ENCODE measurements at places on chromosomes 6 and 20. TPM values are rescaled to one million over a fixed set of nuclear protein-coding genes. Genes with fewer than 3 reads are reported as not detected.

- DNase-seq = no peak
- no peaks in the 10 kb centered on the region for H3K27me3 ChIP-seq
- H3K4me3 ChIP-seq = no peak overlapping the region
- peak overlapping the region; percentile 37 for H3K27ac ChIP-seq
Measured at GRCh38 chr6:52381249-52381648, 19.3 kb downstream of the PAQR8 start.

- peak overlapping the region; percentile 46 for H3K27ac ChIP-seq
- DNase-seq = no peak
- H3K4me3 ChIP-seq = peak overlapping the region; percentile 29
- no peaks in the 10 kb centered on the region for H3K27me3 ChIP-seq
- no peaks in the 10 kb centered on the region for H3K36me3 ChIP-seq
Measured at GRCh38 chr6:122996794-122997505, 915 bp downstream of the CLVS2 start.

DNA sequence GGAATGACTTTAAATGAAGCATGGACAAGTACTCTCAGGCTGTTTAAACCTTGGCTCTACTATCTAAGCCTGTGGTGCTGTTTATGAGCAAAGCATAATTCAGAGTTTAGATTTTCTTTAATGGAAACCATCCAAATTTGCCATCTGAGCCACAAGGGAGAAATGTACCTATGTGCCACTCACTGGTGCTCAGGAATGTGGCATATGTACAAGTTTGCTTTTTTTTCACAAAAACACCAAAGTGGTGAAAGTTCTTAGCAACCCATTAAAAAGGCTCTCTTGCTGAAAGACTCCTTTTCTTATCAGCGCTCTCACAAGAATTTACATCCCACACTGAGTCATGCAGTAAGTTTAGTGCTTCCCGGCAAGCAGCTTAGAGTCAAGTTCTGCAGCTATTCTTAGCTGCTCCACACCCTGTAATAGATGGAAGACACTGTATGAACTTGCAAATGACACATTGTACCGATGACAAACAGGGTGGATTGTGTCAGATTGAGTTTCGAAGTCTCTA, 57.3 kb upstream of the MLIP start:
- no peaks in the 10 kb centered on the region for H3K4me1 ChIP-seq
- no peak overlapping the region for H3K4me3 ChIP-seq
- DNase-seq = peak; percentile 28
- H3K36me3 ChIP-seq = no peaks in the 10 kb centered on the region

DNA sequence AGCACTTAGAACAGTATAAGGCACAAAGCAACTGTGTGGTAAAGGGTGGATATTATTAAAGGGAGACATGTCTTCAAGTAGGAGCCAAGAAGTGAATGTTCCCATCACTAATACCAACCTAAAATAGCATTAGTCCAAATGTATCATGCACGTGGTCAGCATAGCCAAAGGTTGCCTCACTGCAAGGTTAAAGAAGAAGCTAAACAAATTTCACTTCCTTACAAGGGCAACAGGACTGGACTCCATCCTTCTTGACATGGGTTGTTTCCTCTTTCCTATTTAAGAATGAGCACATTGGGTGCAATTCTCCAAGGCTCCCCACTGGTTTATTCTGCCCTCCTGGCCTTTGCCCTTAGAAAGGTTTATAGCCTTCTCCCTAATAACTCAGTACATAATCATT, 186.7 kb downstream of the PHACTR1 start:
- no peak for DNase-seq
- no peaks in the 10 kb centered on the region for H3K36me3 ChIP-seq
- no peak overlapping the region for H3K4me3 ChIP-seq
- H3K4me1 ChIP-seq = no peaks in the 10 kb centered on the region
- no peak overlapping the region for H3K27ac ChIP-seq

GRCh38 chr6:75117701-75118100, 88.2 kb downstream of the COL12A1 start:
- no peak overlapping the region for H3K27ac ChIP-seq
- no peaks in the 10 kb centered on the region for H3K27me3 ChIP-seq
- no peaks in the 10 kb centered on the region for H3K36me3 ChIP-seq
- no peak for DNase-seq

DNA sequence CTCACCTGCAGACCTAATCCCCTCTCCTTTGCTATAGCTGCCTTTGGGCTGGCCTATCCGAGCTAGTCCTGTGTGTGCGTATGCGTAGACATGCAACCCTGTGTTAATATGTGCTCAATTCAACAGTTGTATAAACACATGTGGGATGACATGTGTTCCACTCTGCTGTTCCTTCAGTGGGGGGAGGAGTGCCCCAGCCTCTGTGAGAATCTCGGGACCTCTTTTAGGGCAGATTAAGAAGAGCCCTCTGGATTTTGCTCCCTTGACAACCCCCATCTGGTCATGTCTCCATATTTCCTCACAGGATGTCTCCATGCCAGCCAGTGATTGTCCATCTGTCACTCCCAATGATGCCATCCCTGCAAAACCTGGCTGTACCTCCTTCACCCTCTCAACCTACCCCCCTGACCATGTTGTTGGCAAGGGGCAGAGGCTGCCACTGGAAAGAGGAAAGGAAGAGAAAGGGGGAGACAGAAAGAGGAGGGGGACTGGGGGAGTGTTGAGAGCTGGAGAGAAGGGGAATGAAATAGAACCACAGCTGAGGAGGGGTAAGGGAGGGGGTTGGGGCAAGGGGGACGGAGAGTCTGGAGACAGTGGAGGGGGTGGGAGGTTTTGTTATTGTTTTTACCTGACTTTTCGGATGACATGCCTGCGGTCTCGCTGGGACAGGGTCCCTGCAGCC, 417 bp downstream of the PRRT1 start:
- no peaks in the 10 kb centered on the region for H3K27me3 ChIP-seq
- peaks cover 14% of the 10 kb centered on the region for H3K4me1 ChIP-seq
- H3K36me3 ChIP-seq = no peaks in the 10 kb centered on the region
- H3K27ac ChIP-seq = peak overlapping the region; percentile 89
- peak overlapping the region; percentile 27 for H3K4me3 ChIP-seq

DNA sequence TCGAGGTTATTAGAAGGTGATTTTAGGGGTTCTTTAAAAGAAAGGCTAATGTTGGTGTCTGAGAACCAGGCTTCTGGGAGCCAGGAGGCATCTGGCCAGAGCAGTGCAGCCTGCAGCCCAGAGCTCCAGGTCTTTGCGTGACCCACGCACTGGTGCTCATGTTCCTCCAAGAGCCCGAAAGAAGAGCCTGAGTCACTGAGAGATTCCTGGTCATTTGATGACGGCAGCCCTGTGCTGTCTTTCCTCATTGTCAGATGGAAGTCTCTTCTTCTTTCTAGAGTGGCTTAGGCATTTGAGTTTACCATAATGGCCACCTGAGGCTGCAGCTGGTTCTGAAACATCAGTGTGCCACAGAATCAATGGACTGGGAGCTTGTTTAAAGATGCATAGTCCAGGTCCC, 46.4 kb downstream of the CD109 start:
- no peaks in the 10 kb centered on the region for H3K36me3 ChIP-seq
- no peaks in the 10 kb centered on the region for H3K27me3 ChIP-seq
- H3K27ac ChIP-seq = no peak overlapping the region
- no peaks in the 10 kb centered on the region for H3K4me1 ChIP-seq
- no peak for DNase-seq

GRCh38 chr6:96299525-96299924, 222.1 kb upstream of the UFL1 start:
- no peak overlapping the region for H3K4me3 ChIP-seq
- no peak for DNase-seq
- no peaks in the 10 kb centered on the region for H3K4me1 ChIP-seq
- no peaks in the 10 kb centered on the region for H3K36me3 ChIP-seq

DNA sequence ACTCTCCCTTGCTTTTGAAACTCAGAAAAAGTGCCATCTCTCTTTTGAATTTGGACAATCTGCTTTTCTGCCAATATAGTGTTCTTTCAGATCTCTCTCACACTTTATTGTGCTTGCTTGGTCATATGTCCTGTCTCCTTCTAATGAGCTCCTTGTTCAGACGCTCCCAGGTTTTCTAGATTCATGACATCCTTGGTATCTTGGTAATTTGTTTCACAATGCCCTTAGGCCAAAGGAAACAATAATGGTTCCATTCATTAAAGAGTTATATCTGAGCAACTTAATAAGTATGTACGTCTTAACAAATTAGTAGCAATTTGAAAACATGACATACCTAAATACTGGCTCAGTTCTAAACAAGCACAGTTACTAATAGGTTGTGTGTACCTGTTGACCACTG, 293.4 kb upstream of the SPTLC3 start:
- no peaks in the 10 kb centered on the region for H3K36me3 ChIP-seq
- H3K4me3 ChIP-seq = no peak overlapping the region

DNA sequence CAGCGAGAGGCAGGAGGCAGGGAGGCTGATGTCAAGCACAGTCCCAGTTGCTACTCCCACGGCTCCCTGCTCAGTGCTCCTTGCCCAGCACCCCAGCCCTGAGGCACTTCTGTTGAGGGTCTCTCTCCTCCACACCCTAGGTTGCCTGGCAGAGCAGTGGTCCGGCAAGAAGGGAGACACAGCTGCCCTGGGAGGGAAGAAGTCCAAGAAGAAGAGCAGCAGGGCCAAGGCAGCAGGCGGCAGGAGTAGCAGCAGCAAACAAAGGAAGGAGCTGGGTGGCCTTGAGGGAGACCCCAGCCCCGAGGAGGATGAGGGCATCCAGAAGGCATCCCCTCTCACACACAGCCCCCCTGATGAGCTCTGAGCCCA, 9.1 kb downstream of the CNPY3 start:
- no peaks in the 10 kb centered on the region for H3K4me1 ChIP-seq
- peaks cover 26% of the 10 kb centered on the region for H3K36me3 ChIP-seq
- no peaks in the 10 kb centered on the region for H3K27me3 ChIP-seq
- no peak overlapping the region for H3K27ac ChIP-seq
- no peak overlapping the region for H3K4me3 ChIP-seq

DNA sequence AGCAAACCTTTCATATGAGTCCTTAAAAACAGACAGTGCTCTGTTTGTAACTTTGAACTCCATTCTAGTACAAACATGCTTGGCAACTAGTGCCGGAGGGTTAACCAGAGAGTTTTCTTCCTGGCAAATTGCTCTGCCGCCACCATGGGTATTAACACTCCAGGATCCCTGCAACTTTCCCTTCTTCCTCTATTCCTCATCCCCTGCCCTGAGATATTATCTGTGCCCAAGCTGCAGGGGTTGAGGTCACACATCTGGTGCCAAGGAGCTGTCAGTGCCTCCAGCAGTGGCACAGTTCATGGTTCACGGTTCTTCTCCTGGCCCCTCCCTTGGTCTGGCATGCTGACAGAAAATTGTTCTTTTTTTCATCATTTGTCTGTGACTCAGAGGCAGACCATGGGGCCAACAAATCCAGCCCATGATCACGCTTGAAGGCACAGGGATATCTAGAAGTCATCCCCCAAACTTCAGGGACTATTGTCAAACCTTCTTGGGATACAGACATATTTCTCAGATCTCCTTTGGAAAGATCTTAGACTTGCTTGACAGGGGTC, 77.5 kb downstream of the ATXN1 start:
- H3K27ac ChIP-seq = no peak overlapping the region
- no peaks in the 10 kb centered on the region for H3K36me3 ChIP-seq
- DNase-seq = peak; percentile 36
- no peak overlapping the region for H3K4me3 ChIP-seq

DNA sequence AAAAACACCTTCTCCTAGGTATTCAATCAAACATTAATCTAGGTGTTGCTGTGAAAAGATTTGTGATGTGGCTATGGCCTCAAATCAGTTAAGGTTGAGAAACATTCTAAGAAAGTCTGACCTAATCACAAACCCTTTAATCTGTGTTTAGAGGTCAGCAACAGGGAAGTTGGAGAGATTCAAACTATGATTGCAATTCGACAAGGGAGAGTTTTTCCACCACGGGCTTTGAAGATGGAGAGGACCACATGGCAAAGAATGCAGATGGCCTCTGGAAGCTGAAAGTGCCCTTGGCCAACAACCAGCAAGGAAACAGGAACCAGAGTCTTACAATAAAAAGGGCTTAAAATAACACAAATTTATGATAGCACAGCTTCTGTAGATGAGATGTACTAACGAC, 29.6 kb upstream of the LGSN start:
- H3K4me3 ChIP-seq = no peak overlapping the region
- H3K27me3 ChIP-seq = no peaks in the 10 kb centered on the region
- no peaks in the 10 kb centered on the region for H3K36me3 ChIP-seq
- no peak overlapping the region for H3K27ac ChIP-seq

DNA sequence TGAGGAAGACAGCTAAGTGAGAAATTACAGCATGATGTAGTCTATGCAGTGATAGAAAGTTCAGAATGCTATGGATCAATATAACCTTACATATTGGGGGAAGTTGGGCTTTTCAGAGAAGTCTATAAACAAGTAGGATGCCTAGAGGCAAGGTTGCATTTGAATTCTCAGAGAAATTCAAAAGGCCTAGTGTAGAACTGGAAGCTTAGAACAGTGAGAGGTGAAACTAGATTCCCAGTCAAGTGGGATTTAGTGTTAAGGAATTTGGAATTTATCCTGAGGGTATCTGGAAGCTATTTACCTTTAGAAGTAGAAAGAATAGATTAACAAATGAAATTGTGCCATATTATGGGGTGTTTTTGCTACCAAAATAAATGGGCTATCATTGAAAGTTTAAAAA, 4.3 kb downstream of the CENPW start:
- no peak overlapping the region for H3K4me3 ChIP-seq
- no peaks in the 10 kb centered on the region for H3K27me3 ChIP-seq

The CST8 gene
- not detected for total RNA-seq

The KIFC1 gene
- 5.8 TPM for total RNA-seq

The FAM50B gene
- total RNA-seq = 14.2 TPM

The TP53TG5 gene
- not detected for total RNA-seq

The NHLRC1 gene
- total RNA-seq = 2.7 TPM

The WFDC12 gene
- total RNA-seq = not detected
